ENCODE measurements at places on chromosomes 3 and 15.

DNA sequence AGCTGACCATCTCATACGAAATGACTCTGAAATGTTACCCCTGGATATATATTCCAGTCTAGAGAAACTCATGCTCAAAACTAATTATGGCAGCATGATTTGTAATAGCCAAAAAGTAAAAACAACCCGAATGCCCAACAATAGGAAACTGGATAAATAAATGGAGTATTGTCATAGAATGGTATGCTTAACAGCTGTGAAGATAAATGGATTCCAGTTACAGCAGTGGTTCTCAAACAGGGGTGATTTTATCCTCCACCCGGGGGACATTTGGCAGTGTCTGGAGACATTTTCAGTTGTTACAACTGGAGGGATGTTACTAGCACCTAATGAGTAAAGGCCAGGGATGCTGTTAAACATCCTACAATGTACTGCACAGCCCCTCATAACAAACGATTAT lies 52.3 kb upstream of the PIAS1 start:
- no peak for DNase-seq

GRCh38 chr3:126464494-126464893 lies 11.2 kb downstream of the ZXDC start:
- DNase-seq, result no peak

DNA sequence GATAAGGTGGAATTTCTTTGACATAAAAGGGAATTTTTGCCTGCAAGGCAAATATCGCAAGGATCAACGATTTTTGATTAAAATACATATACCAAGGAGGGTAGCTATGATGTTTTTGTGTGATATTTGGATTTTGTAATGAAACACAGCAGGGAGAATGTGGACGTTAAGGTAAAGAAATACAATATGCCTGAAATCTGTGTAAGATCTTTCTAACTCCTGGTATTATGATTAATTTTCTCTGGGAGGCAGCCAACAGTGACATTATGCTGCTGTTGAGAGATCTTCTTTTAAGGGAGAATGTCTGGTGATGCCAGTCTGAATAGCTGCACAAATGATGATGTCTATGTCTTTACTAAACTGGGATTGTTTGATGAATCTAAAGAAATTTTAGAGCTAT lies 972.2 kb downstream of the SQOR start:
- DNase-seq, result no peak

DNA sequence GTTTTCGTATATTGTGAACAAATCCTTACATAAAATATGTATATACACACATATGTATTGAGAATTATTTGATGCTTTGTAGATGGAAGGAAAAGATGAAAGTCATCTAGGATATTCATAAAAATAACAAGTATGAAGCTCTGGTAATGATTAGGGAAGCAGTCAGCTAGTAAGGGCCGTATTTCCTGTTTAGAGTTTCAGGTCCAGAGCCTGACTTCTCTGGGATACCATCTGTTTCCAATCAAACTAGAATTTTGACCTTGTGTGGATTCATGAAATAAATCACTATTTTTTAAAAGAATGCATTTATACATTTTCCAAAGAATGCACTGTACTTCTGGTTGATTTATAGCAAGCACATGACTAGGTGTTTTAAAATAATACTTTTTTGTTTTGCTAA lies 156.1 kb upstream of the CGNL1 start:
- DNase-seq, result no peak

DNA sequence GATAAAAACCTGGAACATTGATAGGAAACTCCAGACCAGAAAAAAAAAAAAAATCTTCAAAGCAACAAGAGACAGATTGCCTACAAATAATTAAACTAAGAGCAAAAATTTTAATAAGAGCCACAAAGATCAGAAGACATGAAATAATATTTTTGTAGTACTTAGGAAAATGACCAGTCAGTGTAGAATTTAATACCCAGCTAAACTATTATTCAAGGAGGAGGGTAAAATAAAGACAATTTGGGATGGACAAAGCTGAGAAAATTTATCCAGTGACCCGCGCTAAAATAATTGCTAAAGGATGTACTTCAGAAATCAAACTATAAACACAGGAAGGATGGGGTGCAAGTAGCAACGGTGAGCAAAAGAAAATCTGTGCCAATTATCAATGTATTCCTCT lies 133.2 kb downstream of the AQP9 start:
- DNase-seq, result no peak

DNA sequence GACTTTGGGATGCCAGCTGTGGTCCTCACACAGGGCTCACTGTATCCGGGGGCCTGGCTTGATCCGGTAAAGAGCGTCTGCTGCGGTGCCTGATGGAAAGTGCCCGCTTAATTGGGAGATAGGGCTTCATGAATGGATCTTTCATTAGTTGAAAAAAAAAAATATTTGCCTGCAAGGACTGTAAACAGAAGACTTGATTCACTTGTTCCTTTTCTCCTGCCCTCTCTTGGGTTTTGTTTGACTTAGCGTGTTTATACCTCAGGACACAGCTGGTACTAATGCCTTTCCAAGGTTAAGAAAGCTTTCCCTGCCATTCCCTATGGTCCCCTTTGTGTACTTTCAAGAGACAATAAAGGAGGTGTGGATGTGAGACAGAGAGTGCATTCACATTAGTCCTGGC lies 493.3 kb downstream of the LPP start:
- DNase-seq, result no peak

- no peak for DNase-seq
Observed at GRCh38 chr3:193791041-193792032, 198.3 kb downstream of the OPA1 start.

GRCh38 chr3:102098130-102098885 lies 249.0 kb downstream of the NFKBIZ start:
- no peak for DNase-seq
